ENCODE measurements at places on chromosomes 12 and 14. TPM values are rescaled to one million over a fixed set of nuclear protein-coding genes. Genes with fewer than 3 reads are reported as not detected.

- H3K36me3 ChIP-seq: no peaks in the 10 kb centered on the region
- H3K27ac ChIP-seq: no peak overlapping the region
- no peaks in the 10 kb centered on the region for H3K27me3 ChIP-seq
- H3K4me1 ChIP-seq: no peaks in the 10 kb centered on the region
- no peak overlapping the region for H3K4me3 ChIP-seq
Observed at GRCh38 chr14:75392686-75393641, 34.9 kb upstream of the JDP2 start.

DNA sequence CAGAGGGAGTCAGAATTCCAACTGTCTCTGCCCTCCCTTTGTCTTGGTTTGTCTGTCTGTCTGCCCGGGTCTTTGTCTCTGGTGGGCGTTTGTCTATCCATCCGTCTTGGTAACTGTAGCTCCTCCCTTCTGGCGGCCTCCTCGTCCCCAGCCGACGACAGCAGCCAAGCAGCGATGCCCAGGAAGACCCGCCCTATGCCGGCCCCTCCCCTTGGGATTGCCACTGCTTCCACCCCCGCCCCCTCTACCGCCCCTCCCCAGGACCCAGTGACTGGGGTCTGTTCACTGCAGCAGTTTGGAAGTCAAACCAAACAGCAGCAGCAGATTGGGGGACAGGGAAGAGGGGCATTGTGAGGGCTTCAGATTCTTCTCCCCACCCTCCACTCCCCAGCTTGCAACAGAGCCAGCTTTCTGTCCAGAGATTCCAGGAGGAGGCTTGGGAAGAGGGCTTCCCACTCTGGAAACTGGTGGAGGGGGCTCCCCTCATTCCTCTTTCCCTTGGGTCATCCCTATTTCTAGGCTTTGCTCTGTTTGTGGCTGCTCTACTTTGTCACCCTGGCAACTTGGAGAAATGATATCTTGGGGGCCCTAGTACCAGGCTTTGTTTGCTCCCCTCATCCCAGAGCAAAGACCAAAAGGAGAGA is 2.4 kb upstream of the RARG start:
- no peaks in the 10 kb centered on the region for H3K27me3 ChIP-seq
- no peak for DNase-seq
- H3K27ac ChIP-seq: peak overlapping the region; percentile 91

- H3K4me1 ChIP-seq: peaks cover 30% of the 10 kb centered on the region
- H3K27ac ChIP-seq: peak overlapping the region; percentile 86
- H3K27me3 ChIP-seq: no peaks in the 10 kb centered on the region
- peaks cover 62% of the 10 kb centered on the region for H3K36me3 ChIP-seq
Observed at GRCh38 chr14:91875525-91876286, 8.4 kb upstream of the TC2N start.

GRCh38 chr12:69779928-69780327 is 41.3 kb downstream of the RAB3IP start:
- H3K4me3 ChIP-seq: no peak overlapping the region
- H3K36me3 ChIP-seq: no peaks in the 10 kb centered on the region
- no peaks in the 10 kb centered on the region for H3K4me1 ChIP-seq
- H3K27me3 ChIP-seq: no peaks in the 10 kb centered on the region
- no peak for DNase-seq
- no peak overlapping the region for H3K27ac ChIP-seq

DNA sequence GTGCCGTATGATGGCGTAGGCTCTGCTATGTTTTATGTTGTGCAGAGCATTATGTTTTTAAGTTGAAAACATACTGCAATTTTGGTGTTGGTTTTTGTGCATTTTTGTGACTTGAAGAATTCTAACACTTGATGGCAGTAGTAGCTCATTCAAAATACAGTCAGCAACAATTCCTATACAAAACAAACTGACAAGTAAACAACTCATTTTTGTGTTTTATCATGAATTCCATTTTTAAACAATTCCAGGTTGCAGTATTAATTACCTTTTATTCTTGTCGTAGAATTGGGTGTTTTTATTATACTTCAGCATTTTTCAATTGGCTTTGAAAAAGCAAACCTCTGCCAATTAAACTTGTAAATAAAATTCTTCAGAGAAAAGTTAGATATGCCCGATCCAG is 4.1 kb upstream of the CCER1 start:
- H3K27ac ChIP-seq: no peak overlapping the region
- no peaks in the 10 kb centered on the region for H3K27me3 ChIP-seq
- H3K4me3 ChIP-seq: no peak overlapping the region
- H3K36me3 ChIP-seq: no peaks in the 10 kb centered on the region

- H3K36me3 ChIP-seq: no peaks in the 10 kb centered on the region
- H3K27me3 ChIP-seq: no peaks in the 10 kb centered on the region
- DNase-seq: no peak
- no peak overlapping the region for H3K4me3 ChIP-seq
Observed at GRCh38 chr14:65261946-65262345, 150.6 kb upstream of the FUT8 start.

DNA sequence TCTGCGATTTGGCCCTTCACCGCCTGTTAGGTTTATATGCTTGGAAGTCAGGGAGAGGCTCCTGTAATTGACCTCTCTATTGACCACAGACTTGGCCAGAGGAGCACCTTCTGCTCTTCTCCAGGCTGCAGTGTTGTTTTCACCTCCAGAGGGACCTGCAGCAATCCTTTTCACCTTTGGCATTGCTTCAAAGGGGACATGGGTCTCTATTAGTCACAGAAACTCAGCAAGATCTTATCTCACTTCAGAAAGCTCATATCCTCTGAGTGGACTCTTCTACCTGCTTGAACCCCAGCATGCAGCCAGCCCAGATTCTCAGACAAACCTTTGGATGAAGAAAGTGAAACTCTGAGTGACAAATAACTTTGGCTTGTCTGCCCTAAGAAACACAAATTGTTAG is 339.3 kb downstream of the NRXN3 start:
- DNase-seq: no peak
- no peak overlapping the region for H3K27ac ChIP-seq
- H3K36me3 ChIP-seq: no peaks in the 10 kb centered on the region

GRCh38 chr14:69094481-69094880 is 58.4 kb downstream of the DCAF5 start:
- H3K4me1 ChIP-seq: peaks cover 52% of the 10 kb centered on the region
- DNase-seq: no peak
- H3K4me3 ChIP-seq: no peak overlapping the region

DNA sequence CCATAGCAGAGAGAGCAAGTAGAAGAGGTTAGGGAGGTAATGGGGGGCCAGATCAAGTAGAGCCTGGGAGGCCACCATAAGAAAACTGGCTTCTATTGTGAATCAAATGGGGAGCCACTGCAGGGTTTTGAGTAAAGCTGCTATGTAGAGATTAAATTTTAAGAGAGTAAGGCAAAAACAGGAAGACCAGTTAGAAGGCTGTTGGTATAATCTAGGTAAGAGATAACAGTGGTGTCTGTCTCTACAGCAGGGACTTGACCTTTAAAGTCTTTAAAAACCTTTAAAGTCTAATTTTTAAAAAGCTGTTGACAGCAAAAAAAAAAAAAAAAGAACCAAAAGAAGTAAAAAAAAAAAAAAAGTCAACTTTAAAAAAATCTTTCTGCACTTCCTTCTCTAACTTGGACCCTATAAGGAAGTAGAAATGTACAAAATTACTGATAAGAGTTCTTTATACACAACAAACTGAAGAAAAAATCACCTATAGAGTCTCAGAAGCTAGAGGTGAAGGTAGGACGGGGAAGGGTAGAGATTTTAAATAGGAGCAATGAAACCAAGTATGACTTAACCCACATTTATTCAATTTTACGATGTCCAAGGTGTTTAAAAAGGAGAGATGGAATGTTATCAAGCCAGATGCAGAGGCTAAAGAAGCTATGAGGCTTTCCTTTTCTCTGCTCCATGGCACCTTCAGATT is 26.1 kb downstream of the SGPP1 start:
- no peak for DNase-seq
- H3K4me1 ChIP-seq: no peaks in the 10 kb centered on the region
- H3K27me3 ChIP-seq: no peaks in the 10 kb centered on the region
- no peaks in the 10 kb centered on the region for H3K36me3 ChIP-seq
- H3K4me3 ChIP-seq: no peak overlapping the region

DNA sequence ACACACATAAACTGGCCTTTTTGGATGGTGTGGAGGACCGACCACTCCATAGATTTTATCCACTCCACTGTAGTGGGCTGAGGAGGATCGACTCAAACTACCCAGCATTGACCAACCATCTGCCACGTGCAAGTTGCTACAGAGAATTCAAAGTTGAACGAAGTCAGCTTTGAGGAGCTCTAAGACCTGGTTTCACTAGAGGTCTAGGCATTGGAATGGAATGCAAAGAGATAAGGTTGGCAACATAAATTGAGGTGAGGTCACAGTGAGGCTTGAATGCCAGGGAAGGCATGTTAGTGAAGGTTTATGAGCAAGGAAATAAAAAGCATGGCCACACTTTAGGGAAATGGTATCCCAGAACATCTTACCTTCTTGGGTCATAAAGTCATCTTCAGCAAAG is 14.5 kb downstream of the VWF start:
- no peaks in the 10 kb centered on the region for H3K36me3 ChIP-seq
- no peaks in the 10 kb centered on the region for H3K27me3 ChIP-seq
- H3K27ac ChIP-seq: no peak overlapping the region
- no peak for DNase-seq

DNA sequence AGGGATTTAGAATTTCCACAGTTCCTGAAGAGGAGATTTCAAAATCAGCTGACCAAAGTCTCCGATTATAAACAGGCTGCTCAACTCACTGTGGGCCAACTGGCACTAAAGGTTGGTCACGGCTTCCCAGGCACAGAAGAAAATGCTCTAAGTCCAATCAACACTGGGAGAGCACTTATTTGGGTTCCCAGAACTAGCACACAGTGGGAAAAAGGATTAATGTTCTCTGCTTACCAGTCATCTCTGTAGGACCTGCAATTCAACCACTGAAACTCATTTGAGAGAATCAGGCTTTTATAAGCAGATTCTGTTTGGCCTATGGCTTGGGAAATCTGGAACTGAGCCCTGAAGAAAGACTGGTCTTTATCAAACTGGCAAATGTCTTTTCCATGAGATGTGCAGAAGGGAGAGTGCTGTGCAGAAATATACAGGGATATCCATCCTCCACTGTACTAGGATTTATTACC is 49.4 kb downstream of the ABCC9 start:
- peak overlapping the region; percentile 15 for H3K4me3 ChIP-seq
- no peaks in the 10 kb centered on the region for H3K27me3 ChIP-seq
- H3K36me3 ChIP-seq: no peaks in the 10 kb centered on the region
- no peak for DNase-seq
- H3K4me1 ChIP-seq: peaks cover 13% of the 10 kb centered on the region

GRCh38 chr12:88142610-88142991 is 494 bp downstream of the TMTC3 start:
- H3K27ac ChIP-seq: peak overlapping the region; percentile 45
- H3K4me3 ChIP-seq: peak overlapping the region; percentile 96
- H3K27me3 ChIP-seq: no peaks in the 10 kb centered on the region
- H3K4me1 ChIP-seq: peaks cover 19% of the 10 kb centered on the region

Gene DNAJC22
- 1.5 TPM for total RNA-seq

Gene KCNA5
- 58.8 TPM for total RNA-seq

Gene RGS6
- total RNA-seq: 4.7 TPM

Gene ADAM21
- not detected for total RNA-seq

Gene OR6C2
- not detected for total RNA-seq

Gene MIP
- not detected for total RNA-seq

Gene TAS2R7
- total RNA-seq: not detected

Data from thoracic aorta (tissue), 2 donors.